Upper lobe of right lung (tissue), 1 donor: ENCODE measurements at places on chromosomes 1 and 21. TPM values are rescaled to one million over a fixed set of nuclear protein-coding genes. Genes with fewer than 3 reads are reported as not detected.

GRCh38 chr1:35725596-35725995 is 6.9 kb upstream of the C1orf216 start:
- no peak overlapping the region for H3K27ac ChIP-seq
- H3K27me3 ChIP-seq: no peaks in the 10 kb centered on the region
- no peak overlapping the region for H3K4me3 ChIP-seq
- DNase-seq: no peak
- no peaks in the 10 kb centered on the region for H3K4me1 ChIP-seq

DNA sequence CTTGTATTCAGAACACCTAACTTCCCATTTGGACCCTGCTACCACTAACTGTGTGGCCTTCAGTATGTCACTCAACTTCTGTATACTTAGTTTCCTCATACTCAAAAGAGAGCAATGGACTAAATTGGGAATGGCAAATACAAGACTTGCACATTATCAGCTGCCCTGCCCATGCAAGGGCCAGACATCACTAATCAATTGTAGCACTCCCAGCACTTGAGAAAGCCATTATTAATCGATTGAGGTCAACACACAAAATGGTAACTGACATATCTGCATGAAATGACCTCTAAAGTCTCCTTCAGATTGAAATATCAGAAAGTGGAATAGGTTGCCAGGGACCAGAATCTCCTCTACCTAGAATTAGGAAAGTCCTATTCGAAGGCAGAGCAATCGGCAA is 59.2 kb downstream of the MT1HL1 start:
- no peak overlapping the region for H3K27ac ChIP-seq
- H3K4me3 ChIP-seq: no peak overlapping the region

DNA sequence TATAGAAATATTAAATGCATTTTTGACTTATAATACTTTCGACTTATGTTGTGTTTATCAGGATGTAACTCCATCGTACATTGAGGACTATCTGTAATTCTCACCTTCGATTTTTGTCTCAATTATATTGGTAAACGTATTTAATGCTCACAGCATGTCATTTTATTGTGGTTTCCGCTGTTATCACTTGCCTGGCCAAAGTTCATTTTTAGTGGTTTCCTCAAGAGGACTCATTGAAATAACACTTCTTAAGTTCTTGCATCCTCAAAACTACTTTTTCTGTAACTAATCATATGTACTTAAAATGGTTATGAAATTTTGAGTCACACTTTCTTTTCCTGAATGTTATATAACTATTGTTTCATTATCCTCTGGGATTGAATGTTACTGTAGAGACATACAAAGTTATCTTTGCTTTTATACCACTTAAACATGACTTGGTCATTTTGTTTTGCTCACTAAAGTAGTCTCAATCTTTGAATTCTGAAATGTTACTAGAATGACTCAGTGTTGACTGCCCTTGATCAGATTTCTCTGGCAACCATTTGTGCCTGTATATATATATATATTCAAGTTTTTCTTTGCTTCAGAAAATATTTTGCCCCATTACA is 289.6 kb upstream of the PROX1 start:
- DNase-seq: no peak
- no peak overlapping the region for H3K4me3 ChIP-seq
- H3K4me1 ChIP-seq: no peaks in the 10 kb centered on the region
- H3K36me3 ChIP-seq: no peaks in the 10 kb centered on the region
- H3K27me3 ChIP-seq: no peaks in the 10 kb centered on the region

GRCh38 chr1:208108646-208109330 is 135.4 kb downstream of the PLXNA2 start:
- H3K27ac ChIP-seq: no peak overlapping the region
- no peak overlapping the region for H3K4me3 ChIP-seq
- no peak for DNase-seq
- H3K27me3 ChIP-seq: no peaks in the 10 kb centered on the region

GRCh38 chr1:201025571-201026002 is 2.1 kb upstream of the KIF21B start:
- no peaks in the 10 kb centered on the region for H3K36me3 ChIP-seq
- no peak overlapping the region for H3K4me3 ChIP-seq
- H3K27me3 ChIP-seq: no peaks in the 10 kb centered on the region
- DNase-seq: no peak
- peaks cover 62% of the 10 kb centered on the region for H3K4me1 ChIP-seq

GRCh38 chr21:40567501-40567900 is 279.5 kb downstream of the DSCAM start:
- no peak overlapping the region for H3K27ac ChIP-seq
- no peaks in the 10 kb centered on the region for H3K27me3 ChIP-seq
- no peaks in the 10 kb centered on the region for H3K36me3 ChIP-seq
- H3K4me1 ChIP-seq: no peaks in the 10 kb centered on the region
- H3K4me3 ChIP-seq: no peak overlapping the region
- DNase-seq: no peak

DNA sequence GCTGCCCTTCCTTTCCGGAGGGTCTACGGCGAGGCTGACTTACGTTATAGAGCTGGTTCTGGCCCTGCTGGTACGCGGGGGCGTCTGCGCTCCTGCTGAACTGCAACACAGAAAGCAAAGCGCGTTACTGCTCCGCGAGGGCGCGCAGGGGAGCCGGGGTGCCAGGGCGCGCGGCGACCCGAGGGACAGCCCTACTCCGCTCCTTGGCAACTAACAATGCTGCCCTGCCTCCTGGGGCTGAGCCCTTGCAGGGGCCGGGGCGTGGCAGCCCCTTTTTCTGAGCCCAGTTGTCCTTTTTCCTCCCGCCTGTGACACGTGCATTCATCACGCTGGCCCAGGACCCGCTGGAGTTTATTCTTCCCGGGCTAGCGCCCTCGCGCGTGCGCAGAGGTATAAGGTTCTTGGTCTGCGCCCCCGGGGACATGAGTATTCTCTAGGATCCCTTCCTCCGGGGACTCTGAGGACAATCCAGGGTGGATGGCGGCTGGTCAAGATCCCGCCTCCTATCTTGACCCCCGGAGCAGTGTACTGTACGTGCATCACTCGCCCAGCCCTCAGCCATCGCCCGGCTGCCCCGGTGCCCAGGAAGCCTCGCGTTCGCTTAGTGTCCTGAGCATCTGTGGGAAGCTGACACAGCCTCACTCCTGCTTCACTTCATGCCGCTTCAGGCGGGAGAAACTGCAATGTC is 78.9 kb downstream of the CD247 start:
- no peak for DNase-seq
- no peaks in the 10 kb centered on the region for H3K36me3 ChIP-seq

Gene USH2A
- total RNA-seq: not detected

Gene RPE65
- not detected for total RNA-seq

Gene RPL11
- total RNA-seq: 895 TPM

Gene SLC25A34
- 3.0 TPM for total RNA-seq
